ENCODE measurements at places on chromosomes 3 and 15. TPM values are rescaled to one million over a fixed set of nuclear protein-coding genes. Genes with fewer than 3 reads are reported as not detected.

- no peak for DNase-seq
Observed at GRCh38 chr3:59549962-59550361, 500.1 kb upstream of the CFAP20DC start.

DNA sequence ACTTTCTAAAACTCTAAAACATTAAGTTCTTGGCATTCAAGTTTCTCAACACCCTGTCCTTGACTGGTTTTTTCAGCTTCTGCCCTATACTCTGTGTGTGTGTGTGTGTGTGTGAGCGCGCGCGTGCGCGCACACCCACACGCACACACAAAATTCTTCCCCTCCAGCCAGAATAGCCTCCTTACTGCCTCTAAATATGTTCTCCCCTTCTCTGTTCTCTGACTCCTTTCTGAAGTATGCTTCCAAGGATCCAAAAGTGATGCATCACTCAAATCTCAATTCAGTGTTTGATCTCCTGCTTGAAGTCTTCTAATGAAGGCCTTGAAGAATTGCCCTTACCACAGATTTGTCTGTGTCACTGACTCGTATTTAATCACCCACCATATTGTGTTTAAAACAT lies 129.8 kb downstream of the SLC25A26 start:
- no peak for DNase-seq

GRCh38 chr3:162665684-162666391 lies 1169.2 kb downstream of the OTOL1 start:
- no peak for DNase-seq

DNA sequence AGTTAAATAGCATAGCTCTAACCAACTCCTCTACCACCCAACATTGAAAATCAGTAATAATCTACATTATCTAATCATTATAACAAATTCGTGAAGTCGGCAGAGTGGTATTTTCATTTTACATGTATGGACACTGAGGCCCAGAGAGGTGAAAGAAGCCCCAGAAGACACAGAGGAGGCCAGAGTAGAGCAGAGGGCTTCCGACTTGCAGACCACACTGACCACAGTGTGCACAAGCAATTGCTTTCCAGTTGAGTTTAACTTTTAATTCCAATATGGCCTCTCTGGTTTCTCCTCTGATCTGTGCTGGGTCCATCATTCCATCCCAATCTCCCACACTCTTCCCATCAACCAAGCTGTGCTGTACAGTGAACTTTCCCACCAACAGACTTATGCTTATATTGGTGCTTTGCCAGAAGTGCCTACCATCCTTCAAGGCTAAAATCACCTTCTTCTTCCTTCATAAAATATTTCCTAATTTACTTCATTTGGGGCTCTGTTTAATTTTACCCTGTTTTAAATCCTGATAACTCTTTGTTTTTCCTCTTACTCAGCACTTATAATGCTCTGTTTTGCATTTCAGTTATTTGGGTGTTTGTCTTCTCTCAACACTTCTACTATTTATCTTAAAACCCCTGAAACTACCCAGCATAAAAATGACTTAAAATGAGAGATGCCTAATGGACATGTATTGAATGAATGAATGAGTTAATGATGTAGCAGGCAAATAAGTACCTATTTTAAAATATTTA lies 81.8 kb upstream of the TNFSF10 start:
- no peak for DNase-seq

DNA sequence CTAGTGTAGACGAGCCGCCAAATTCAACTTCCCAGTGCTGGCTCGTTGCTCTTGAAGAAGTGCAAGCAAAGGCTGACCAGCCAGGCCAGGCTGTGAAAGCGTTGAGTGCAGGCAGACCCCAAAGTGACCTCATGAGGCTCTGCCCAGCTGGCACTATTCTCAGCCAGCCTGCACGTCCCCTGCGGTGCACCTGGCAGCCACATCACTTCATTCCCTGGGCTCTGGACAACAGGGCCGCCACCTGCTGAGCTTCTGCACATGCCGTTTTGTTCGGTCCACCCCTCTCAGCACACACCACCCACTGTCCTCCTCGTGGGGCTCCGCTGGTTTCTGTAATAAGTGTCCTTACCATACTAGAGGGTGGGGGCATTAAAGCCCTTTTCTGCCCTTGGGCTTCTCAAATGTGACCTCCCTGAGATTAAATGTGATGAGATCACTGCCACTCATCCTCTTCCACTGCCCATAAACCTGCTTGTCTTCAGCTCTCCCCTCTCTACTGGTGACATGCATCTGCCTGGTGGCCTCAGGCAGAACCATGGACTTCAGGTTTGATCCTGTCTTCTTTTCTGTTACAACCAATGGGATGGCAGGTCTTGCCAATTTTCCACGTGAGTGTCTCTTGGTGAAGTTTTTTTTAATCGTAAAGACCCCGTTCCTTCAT lies 6.1 kb downstream of the RASGRF1 start:
- no peak for DNase-seq

Gene EDC3
- total RNA-seq: 48.4 TPM

Gene GPR27
- total RNA-seq: not detected
